A549 treated with dexamethasone at 1 μM for 4 hours (cell line): ENCODE measurements at places on chromosomes 2 and 18. TPM values are rescaled to one million over a fixed set of nuclear protein-coding genes. Genes with fewer than 3 reads are reported as not detected.

The GBX2 gene
- 1.8 to 3.3 TPM (median 2.9 TPM) in 5 replicates for total RNA-seq

The VWC2L gene
- not detected in 5 replicates for total RNA-seq

The PRKAG3 gene
- 0.04 TPM in 1 of 5 replicates, not detected in the others for total RNA-seq

The STARD6 gene
- total RNA-seq: 0.21 TPM in 1 of 5 replicates, not detected in the others

The C2orf66 gene
- total RNA-seq: 0.05 TPM in 1 of 5 replicates, not detected in the others

The NCKAP5 gene
- 0.61 to 1.1 TPM (median 1.0 TPM) in 5 replicates for total RNA-seq

The ASIC4 gene
- total RNA-seq: 0.05 to 0.08 TPM (median 0.05 TPM) in 4 of 5 replicates, not detected in the other

The CDH7 gene
- 0.01 TPM in 1 of 5 replicates, not detected in the others for total RNA-seq

The PROC gene
- total RNA-seq: 3.5 to 5.6 TPM (median 5.0 TPM) in 5 replicates
